ENCODE measurements at places on chromosomes 1 and 21. TPM values are rescaled to one million over a fixed set of nuclear protein-coding genes. Genes with fewer than 3 reads are reported as not detected.

The KRTAP11-1 gene
- not detected for total RNA-seq

The RGS13 gene
- not detected for total RNA-seq

The ARHGAP30 gene
- total RNA-seq = 3.7 TPM

The DMRTA2 gene
- total RNA-seq = not detected

The DIO1 gene
- not detected for total RNA-seq

The CAMK1G gene
- not detected for total RNA-seq

The OPTC gene
- total RNA-seq = not detected

The OR14K1 gene
- total RNA-seq = not detected

The ZFP69 gene
- 1.9 TPM for total RNA-seq

The HLX gene
- 4.0 TPM for total RNA-seq

The FCGR3A gene
- total RNA-seq = 19.9 TPM

The SPRR5 gene
- not detected for total RNA-seq

DNA sequence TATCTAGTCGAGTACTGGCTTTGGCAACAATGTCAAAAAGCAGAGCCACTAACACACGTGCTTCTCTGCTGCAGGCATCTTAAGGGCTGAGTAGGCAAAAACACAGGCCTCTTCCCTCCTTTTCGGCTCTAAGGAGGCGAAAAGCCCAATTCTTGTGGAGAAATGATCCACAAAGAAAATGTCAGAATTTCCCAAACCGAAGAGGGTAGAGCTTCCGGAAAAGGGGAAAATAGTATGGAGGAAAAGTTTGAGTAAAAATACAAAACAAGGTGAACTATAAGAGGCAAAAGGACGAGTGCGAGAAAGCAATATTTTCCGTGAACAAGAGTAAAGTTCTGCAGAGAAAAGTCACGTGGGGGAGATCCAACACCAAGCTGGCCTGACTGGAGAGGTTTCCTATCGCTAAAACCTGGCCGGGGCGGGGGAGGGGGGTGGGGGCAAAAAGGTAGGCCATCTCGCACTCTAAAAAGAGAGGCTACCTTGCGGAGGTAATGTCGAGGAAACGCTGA lies 551 bp downstream of the ZRANB2 start:
- no peak for DNase-seq

DNA sequence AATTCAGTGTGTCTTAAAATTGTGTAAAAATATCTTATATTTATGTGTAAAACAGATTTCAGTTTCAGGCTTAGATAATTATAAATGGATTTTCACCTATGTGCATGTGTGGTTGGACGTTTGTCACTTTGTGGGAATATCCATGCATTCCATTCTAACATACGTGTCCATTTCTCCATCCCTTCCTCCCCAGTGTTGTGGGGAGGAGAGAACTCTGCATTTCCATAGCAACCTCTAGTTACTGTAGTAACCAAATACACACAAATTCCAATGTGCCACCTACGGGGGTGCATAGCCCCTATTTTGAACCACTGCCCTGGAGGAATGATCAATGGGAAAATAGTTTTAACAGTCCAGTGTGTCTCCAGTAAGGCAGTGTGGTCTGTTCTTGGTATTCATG lies 79.0 kb downstream of the RASAL2 start:
- no peak for DNase-seq

- no peak for DNase-seq
Measured at GRCh38 chr1:61055110-61055614, 27.2 kb upstream of the NFIA start.

DNA sequence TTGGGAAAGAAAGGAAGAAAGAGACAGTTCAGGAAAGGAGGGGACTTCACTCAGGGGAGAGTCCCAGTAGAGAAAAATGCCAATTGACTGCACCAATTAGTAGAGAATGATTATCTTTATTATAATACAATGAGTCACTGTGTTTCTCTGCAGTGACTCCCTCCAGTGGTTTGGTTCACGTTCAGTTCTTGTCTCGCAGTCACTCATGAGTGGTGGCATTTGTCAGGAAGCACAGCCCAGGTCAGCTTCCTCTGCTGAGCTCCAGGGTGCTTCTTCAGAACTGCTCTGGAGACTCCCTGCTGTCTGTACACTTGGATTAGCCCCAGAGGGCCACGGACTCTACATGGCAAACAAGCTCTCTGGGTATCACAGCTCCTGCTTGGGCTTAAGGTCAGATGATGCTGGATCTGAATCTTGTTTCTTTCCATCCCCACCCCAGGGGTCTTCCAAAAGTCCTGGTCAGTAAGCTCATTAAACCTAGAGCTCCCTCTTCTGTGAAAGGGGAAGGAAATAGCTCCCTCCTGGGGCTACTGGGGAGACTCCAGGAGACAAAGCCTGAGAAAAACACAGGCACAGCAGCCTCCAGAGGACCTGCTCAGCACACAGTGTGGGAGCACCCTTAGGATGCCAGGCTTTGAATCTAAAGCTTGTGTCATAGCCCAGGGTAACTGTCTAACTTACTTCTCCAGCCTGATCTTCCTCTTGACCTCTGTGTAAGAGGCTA lies 619.0 kb downstream of the AJAP1 start:
- DNase-seq = no peak

GRCh38 chr1:94094469-94095111 lies 26.4 kb downstream of the ABCA4 start:
- peak; percentile 85 for DNase-seq

DNA sequence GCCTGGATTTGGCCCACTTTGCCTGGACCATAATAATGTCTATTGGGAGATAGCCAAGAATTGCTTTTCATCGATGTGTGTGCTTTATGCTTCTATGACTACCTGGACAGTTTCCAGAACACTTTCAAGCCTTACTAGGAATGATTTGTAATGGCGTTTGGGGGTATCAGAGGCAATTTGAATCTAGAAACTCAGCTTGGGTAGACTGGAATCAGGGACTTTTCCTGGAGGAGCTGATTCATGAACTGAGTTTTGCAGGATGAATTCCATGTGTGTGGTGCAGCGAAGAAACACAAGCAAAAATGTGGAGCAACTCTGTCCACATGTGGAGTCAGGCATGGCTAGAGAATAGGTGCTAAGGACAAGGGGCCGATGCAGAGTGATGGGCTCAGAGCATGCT lies 11.9 kb upstream of the TMEM61 start:
- DNase-seq = no peak

DNA sequence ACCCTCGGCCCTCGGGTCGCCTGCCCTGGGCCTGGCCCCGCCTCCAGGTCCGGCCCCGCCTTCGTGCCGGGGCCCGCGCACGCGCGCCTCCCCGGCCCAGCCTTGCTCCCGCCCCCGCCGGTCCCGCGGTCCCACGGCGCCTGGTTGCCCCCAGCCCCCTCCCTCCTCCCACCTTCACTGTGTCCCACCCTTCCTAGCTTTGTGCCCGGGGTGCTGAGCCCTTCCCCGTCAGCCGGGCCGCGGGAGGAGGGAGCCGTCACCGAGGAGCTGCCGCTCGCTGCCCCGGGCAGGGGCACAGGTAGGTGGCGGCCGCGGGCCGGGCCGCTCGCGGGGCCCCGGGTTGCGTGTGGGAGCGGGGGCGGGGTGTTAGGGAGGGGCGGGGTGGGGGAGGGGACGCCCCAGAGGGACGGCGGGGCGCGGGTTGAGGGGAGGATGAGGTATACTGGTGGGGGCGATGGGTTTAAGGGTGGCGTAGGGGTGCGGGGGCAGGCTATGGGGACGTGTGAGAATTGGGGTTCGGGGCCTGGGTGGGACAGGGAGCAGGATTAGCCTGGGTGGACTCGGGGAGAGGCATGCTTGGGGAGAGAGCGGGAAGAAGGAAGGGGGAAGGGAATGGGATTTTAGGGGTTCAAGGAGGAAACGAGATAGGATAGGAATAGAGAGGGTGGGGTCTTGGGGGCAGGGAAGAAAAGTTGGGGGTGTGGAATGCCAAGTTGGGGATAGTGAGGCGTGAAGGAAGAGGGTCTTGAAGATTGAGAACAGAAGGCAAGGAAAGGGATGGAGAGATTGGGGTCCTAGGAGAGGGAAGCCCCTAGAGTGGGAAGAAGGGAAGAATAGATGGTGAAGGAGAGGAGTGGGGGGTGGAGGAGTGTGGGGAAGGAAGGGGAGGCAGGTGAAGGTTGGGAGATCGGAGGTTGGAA lies at the start of gene LRRC42:
Gene LRRC42 (plus strand): TSS at position 99 of the 920 bp plus-strand sequence. CDS start 5,650 bp downstream, outside the sequence.
- DNase-seq = no peak

- no peak for DNase-seq
Measured at GRCh38 chr1:5765997-5766913, 226.0 kb downstream of the NPHP4 start.

DNA sequence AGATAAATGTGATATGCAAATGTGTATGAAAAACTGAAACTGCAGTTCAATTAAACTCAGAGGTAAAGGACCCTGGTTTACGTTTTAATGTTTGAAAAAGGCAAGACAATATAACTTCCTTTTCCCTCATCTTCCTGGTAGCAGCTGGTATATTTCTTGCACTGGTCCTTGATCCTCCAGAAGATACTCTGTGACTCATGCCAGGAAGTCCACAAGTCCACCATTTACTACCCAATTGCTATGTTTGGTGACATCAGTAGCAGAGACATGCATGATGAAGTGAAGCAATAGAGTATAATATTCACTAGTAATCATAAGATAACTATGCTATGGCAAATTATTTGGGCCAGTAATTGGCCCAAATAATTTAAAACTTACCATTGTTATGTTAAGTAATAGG lies 774.5 kb upstream of the NEGR1 start:
- DNase-seq = no peak

DNA sequence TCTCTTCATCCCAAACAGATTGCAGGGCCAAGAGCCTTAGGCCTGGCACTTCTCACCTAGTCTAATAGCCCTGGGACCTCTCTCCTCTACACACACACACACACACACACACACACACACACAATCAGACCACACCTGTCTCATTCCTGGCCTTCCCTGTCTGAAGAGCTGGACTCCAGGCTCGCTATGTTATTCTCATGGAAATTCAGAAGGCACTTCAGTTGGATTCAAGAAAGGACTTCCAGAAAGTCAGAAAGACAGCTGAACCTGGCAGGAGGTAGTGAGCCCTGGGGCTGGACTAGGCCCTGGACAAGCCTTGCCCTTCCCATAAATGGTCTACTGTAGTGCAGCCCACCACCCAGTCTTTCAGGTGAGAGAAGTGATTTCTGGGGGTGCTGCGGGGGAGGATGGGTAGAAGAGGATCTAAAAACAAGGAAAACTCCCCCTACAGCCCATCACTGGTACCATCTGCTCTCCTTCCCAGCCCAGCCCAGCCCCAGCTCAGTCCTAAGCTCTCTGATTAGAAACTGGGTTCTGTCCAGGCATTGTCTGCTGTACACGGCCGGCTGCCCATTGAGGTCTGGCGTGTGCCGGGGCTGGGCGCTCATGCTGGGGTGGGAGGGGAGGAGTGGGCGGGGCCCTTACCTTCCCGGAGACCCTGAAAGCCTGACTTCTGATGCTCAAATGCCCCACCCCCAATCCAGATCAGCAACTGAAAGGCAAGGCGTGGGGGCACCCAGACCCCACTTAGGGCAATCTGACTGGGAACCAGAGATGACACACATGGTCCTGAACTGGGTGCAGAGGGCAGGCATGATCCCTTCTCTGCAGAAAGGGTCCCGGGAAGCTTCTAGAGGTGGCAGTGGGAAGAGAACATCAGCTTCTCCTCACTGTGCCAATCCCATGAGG lies 2.5 kb downstream of the KIF21B start:
- DNase-seq = no peak

DNA sequence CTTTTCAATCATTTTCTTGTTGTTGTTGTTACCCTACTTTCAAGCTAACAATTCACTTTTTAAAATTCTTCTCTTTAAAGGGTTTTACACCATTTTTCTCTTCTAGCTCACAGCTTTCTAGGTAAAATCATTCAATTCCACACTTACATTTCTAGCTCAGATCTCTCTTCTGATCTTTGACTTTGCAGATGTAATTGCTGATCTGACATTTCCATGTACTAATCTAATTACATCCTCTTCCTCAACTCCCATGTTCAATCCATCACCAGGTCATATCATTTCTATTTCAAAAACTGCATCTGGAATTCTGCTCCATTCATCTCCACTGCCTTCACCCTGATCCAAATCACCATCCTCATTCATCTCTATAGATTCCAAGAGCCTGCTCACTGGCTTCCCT lies 3.0 kb downstream of the BCL10 start:
- no peak for DNase-seq
